ENCODE measurements at places on chromosomes 13 and 19. TPM values are rescaled to one million over a fixed set of nuclear protein-coding genes. Genes with fewer than 3 reads are reported as not detected.
A peak's percentile ranks its signal among the peaks of the same experiment; 100 is the strongest.

Gene CHST8
- not detected for polyA plus RNA-seq

GRCh38 chr19:35395382-35396199, 24.7 kb downstream of the GPR42 start:
- no peak for DNase-seq

DNA sequence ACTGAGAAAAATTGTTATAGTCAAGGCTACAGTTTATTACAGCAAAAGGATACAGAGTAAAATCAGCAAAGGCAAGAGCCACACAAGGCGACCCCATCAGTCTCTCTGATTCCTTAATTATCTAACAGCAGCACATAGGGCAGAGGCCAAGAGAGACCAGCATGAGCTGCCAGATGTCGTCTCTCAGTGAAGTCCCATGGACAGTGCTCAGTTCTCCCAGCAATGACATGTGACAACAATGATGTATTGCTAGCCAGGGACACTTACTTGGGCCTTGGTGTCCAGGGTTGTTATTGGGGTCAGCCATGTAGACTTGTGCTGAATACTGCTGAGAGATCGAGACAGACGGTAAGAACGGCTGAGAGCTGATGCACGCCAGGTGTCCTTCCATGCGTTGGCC, 22.3 kb downstream of the ZSWIM9 start:
- DNase-seq: no peak

DNA sequence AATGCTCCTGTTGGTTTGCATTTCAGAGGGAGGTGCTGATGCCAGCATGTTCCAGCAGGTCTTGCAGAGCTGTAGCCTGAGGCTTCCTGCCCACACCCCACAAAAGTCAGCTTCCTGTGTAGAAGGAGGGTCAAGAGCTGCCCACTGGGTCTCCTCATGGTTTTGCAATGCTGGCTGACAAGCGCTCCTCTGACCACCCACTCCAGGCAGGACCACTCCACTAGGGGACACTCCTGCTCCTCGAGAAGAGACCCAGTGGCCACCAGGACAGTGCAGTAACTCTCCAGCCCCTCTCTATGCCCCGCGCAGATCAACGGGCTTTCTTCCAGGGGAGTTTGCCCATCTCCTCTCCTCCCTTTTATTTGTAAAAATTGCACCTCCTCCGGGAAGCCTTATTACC, 72.9 kb upstream of the UQCRFS1 start:
- no peak for DNase-seq

DNA sequence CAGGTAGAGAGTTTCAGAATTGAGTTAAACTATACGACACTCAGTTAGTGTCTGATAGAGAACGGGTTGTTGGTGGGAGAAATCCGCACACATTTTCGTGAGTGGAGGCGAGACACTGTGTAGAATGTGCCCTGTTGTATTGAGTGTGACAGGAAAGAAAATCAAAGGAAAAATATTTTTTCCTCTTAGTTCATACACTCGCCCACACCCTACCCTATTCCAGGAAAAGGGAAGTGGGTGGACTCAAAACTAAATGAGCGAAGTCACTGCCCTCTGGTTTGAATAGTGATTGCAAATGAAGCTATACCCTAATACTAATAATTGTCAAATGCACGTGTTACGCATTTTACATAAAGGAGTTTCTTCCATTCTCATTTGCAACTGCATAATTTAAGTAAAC, 2.0 kb downstream of the ZNF347 start:
- DNase-seq: no peak

Gene SOHLH2
- 0.92 TPM for polyA plus RNA-seq

DNA sequence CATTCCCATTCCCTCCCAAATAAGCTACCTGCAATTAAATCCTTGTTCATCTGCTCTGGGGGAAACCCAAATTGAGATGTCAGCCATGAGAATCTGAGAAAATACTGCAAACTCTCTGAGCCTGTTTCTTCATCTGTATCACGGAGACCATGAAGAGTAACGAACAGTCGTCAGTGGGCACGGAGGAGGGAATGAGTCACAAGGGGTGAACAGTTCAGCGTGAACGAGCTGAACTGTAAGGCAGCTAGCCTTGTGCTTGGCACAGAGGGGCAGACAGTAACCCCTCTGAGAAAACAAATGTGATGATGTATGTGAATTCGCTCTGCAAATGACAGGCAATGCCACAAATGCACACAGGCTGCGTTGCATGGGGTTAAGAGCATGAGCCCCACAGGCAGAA, 288.7 kb downstream of the FOXO1 start:
- no peak for DNase-seq

DNA sequence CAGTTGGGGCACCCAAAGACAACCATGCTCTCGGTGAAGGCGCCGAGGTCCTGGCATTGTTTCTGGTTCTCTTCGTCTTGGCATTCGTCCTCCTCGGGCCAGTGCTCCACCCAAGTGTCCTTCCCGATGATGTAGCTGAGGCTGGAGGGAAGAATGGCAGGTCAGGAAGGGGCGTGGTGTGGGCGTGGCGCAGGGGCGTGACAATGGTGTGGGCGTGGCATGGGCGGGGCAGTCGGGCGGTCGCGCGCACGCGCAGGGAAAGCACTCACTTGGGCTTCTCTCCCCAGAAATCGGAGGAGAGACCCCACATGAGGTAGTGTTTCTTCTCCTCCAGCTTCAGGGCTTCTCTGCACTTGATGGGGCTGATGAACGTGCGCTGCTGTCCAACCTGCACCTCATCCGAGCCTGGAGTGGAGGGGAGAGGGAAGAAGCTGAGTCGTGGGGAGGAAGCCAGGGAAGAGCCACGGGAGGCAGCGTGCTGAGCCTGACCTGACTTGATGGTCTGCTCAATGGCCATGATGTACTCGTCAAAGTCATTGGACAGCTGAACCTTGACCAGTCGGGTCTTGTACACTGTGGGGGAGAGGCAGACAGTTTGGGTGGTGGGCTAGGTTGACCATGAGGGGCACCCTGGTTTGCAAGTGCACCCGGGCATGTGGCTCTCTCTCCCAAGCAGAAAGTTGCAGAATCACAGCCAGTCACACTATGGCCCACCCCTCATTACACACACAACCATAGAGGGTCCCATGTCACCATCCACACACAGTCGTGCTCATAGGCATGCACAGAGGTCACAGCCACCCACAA, 8.1 kb upstream of the TNFSF14 start:
- peak; percentile 67 for DNase-seq

Gene BEST2
- 0.08 TPM for polyA plus RNA-seq

GRCh38 chr19:7612282-7613274, 16.8 kb downstream of the XAB2 start:
- no peak for DNase-seq

DNA sequence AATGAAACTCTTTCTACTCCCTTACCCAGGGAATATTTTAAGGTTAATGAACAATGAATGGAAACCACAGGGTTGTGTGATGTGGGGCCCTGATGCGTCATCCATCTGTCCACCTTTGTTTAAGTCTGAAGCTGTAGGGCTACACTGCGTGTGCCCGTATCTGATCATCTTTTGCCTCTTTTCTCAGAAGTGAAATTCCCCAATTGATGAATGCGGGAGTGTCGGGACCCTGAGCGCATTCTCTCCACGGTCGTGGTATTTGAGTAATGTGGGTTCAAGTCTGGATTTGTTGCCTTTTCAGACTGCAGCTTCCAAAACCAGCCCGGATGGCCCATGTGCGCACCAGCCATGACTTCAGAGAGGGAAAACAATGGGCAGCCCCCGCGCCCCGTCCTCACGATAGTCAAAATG, 112.3 kb downstream of the COL4A2 start:
- no peak for DNase-seq

Gene S1PR4
- 2.6 TPM for polyA plus RNA-seq

GRCh38 chr19:42440357-42441048, 2.2 kb downstream of the CXCL17 start:
- DNase-seq: peak; percentile 78

Gene VSTM1
- polyA plus RNA-seq: 0.31 TPM

Data from left lung (tissue), 14 donors.